ENCODE measurements at places on chromosomes 1 and 21.
A peak's percentile ranks its signal among the peaks of the same experiment; 100 is the strongest.

DNA sequence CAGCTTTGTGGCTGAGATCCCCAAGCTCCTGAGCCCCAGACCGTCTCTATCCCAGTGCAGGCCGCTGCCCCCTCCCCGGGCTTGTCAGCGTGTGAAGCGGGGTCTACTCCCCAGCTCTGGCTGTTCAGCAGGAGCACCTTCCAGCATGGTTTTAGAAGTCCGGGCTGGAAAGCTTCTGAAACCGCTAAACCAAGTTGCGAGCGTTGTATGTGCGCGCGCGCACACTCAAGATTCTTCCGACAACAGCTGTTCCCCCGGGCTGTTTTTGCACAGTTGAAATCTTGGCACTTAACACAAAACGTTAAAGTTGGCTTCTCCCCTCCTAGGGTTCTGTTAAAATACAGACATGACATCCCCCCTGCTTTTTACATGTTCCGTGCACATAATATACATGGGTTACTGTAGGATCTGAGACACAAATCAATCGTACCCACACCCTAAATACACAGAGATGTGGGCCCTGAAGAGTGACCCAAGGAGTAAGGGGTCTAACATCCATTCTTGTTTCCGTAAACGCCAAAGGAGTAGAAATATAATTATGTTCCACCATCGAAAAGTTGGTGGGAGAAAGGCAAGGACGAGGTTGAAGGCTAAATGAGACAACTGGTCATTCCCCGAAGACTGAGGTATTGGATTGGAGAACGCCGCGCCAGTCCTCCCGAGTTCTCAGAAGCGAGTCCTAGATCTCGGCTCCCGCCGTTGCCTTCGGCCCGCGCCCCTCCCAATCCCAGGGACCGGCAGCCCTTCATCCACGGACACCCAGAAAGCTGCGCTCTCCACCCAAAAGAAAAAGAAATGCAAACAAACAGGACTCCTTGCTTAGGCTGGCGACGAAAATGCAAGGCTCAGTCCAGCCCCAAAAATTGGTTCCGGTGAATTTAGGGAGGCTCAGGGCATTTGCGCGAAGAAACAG is 1.3 kb downstream of the TBX15 start:
- no peak for DNase-seq

- no peak for DNase-seq
Observed at GRCh38 chr1:107267489-107267888, 126.7 kb downstream of the NTNG1 start.

DNA sequence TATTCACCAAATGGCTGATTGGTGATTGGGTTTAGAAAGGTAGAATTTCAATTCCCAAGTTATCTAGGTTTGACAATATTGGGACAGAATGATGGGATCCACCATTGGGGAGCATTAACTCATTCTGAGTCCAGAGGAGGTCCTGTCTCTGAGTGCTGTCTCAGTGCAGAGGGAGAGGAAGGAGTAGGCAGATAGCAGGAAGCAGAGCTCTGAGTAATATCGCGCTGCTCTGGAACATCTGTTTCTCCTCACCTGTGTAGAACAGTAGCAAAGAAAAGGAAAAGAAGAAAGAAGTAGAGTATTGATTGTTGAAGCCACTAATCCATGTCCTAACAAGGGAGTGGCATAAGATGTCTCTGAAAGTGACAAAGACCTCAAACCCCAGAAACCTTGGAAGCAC is 1657.8 kb downstream of the MRPL39 start:
- DNase-seq, result no peak

DNA sequence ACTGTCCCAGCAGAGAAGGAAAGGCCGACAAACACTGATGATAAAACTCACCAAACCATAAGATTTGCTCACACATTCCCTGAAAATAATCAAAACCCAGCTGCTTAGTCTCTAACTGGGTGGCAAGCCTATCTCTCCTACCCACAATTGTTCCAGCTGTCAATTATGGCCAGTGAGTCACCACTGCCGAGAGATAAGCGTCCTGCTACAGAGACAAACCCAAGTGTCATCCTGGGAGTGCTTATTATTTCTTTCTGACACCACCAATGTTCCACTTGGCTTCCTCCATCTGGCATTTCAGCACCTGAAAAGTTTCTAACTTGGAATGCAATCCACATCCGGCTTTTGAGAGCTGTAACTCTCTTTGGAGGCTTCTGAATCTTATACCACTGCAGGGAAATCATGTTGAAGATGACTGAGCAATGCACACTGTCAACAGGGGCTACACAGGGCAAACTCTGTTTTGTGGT is 51.5 kb upstream of the VAV3 start:
- no peak for DNase-seq

- DNase-seq, result no peak
Observed at GRCh38 chr1:7393136-7393535, 378.0 kb upstream of the VAMP3 start.

- peak; percentile 69 for DNase-seq
Observed at GRCh38 chr21:46098303-46099141, 610 bp downstream of the COL6A2 start.

GRCh38 chr1:25875856-25876692 is 566 bp upstream of the PAQR7 start:
- no peak for DNase-seq

DNA sequence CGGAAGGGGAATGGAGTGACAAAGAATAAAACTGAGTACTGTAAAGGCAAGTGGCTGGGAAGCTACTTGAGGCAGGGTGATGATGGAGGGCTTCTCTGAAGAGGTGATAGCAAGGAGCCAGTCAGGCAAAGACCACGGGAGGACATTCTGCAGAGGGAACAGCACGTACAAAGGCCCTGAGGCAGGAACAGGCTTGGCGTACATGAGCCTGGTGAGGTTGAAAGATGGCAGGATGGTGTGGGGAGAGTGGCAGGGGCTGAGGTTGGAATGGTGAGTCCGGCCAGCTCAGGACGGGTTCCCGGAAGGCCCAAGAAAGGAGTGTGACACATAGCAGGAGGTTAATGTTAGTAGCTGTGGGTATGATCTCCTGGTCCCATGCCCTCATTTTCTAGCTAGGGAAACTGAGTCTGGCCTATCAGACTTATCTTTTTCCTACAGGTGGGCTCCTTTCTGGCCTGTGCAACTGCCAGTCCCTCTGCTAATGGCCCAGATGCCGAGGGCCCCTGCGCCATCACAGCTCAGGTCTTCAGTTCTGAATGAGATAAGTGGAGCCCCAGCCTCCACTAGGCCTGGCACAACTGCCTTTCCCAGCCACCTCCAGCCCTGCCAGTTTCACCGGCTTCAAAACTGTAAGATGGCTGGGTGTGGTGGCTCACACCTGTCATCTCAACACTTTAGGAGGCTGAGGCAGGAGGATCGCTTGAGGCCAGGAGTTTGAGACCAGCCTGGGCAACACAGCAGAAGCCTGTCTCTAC is 87.0 kb downstream of the VWA5B1 start:
- DNase-seq, result no peak

DNA sequence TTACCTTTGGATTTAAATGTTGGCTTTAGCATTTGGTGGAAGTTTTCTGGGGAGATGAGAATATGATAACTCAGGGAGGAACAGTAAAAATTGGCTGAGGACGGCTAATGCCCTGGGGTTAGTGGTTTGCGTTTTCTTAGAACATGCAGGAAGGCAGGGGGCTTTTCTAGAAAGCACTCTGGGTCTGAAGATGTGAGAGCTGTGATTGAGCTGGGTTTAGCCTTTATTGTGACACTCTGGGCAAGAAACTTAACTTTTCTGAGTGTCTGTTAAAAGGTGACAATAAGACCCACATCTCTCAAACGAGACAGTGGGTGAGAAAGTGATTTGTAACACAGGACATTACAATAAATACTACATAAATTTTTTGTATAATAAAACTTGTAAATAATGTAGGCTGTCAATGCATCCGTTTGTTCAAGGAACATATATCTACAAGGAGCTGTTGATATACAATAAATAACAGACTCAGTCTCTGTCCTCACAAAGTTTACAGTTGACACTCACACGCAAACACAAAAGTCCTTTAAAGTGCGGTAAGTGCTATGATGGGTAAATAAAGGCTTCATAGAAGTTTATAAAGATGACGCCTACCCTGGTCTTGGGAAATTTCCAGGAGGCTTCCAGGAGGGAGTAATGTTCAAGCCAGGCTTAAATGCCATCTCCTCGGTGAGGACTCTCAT is 49.5 kb upstream of the MRPS6 start:
- no peak for DNase-seq

DNA sequence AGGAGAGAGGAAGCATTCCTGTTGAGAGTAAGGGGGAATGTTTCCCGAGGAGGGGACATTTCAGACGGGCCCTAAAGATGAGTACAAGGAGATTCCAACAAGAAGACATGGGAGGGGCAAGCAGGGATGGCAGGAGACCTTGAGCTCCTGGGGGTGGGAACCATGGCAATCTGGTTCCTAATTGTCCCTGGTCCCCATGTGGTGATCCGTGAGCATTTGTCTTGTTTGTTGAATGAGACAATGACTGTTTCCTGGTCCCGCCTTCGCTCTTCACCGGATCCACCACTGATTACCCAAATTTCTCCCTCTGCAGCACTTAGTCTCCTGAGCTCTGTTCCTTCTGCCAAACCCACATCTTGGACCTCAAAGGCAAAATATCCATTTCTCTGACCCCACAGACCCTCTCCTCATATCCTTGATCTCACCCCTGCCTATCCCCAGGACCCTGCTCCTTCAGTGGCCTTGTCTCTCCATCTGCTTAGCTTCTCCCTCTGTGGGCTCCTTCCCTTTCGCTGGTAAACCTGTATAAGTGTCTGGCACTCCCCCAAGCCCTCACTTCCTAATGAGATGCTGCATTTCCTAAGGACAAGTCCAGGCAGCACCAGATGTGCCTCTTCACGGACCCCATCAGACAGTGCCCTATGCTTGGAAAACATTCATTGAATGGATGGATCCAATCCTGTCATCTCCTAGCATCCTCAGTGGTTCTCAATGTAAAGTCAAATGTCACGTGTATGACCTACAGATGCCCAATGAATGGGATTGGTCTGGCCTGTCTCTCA is 8.3 kb upstream of the CSF1 start:
- DNase-seq, result no peak

DNA sequence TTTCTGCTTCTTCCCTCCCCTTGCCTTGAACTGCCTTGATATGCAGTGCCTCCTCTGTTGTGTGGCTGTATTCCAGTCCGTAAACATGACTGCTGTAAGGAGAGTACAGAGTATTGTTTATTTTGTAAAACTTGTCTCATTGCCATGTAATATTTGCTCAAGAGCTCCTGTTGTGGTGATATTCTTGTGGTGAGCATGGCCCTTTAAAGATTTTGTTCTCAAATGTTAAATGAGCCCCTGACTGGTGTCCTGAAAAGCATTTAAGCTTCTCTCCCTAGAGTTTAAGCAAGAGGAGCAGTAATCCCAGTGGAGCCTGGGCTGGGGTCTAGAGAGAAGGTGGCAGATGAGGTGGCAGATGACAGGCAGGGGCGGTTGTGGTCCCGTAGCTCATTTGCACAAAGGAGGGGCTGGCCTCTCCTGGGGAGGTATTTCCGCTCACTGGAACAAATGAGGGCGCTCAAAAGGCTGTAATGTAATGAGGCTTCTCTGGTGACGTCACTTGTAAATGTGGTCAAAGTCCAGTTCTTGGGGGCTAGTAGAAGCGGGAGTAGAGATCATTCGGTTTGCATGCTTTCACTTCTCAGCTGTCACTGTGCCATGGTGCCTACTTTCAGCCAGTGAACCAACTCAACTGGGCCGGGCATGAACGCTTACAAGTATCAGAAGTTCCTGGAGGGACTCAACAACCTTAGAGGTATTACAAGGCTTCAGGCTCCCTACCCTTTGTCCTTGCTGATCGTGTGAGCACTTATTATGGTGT is 46.0 kb upstream of the MACF1 start:
- DNase-seq, result no peak

DNA sequence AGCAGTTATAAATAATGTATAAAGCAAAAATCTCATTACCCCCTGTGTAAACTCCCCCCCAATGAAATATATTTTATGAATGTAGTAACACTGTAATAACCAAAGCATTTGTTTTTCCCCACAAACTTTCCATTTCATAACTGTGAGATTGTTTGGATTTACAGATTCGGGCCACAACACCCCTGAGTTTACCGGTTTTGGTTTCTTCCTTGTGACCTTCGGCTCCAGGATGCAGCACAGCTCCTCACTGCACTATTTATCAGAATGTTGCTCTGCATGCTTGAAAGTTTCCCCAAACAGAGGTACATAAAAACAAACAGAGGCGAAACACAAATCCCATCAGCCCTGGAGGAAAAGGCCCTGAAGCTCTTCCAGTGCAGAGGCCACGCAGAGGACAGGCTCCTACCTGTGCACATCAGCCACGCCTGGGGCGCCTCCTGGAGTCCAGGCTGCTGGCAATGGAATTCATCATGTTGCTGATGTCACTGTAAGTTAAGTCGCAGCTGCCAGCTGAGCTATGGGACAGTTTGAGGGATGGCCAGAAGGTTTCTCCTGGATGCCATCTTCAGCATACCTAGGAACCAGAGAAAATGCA is 122.0 kb downstream of the LMO4 start:
- no peak for DNase-seq

DNA sequence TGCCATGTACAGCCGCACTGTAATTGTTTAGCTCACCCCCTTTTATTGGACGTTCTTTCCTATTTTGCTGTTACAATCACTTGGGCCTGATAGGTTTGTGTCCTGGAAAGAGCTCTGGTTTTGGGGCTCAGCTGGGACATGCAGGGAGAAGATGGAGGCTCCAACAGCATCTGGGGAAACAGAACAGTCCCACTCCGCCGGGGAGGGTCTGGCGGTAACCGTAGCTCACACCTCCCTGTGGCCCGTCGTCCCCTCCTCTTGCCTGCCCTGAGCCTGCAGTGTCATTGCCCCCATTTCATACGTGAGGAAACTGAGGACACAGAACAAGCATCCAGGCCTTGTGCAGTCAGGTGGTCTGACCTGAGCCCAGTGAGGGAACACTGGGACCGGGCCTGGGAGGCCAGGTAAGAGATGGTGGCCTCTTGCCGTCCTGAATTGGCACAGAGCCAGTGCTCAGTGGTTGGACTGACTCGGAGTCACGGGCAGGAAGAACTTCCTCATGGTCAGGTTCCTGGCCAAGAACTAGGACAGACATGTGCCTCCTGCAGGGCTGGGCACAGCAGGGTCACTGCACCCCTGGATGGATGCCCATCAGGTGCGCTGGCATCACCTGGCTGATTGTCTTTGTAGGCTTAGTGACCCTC is 41.8 kb downstream of the S100B start:
- no peak for DNase-seq

GRCh38 chr1:164983023-164983650 is 373.4 kb downstream of the LMX1A start:
- no peak for DNase-seq

DNA sequence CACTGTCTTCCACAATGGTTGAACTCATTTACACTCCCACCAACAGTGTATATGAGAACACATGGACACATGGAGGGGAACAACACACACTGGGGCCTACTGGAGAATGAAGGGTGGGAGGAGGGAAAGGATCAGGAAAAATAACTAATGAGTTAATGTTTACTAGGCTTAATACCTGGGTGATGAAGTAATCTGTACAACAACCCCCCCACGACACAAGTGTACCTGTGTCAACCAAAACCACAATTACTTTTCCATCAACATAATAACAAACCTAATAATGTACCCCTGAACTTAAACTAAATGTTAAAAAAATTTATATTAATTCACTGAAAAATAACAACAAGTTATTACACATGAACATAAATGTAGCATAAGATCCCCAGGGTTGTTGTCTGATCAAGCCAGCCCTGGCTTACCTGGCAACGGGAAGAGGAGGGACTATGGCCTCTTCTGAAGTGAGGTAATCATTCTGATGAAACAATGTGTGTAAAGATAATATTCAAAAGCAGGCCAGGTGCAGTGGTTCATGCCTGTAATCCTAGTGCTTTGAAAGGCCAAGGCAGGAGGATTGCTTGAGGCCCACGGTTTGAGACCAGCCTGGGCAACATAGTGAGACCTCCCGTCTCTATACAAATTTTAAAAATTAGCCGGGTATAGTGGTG is 40.8 kb upstream of the HEATR1 start:
- DNase-seq, result no peak

- DNase-seq, result no peak
Observed at GRCh38 chr1:70220517-70221237, 503 bp upstream of the SRSF11 start.

All from AG08396 (cell line).